ENCODE measurements at places on chromosomes 13 and 19. TPM values are rescaled to one million over a fixed set of nuclear protein-coding genes. Genes with fewer than 3 reads are reported as not detected.

DNA sequence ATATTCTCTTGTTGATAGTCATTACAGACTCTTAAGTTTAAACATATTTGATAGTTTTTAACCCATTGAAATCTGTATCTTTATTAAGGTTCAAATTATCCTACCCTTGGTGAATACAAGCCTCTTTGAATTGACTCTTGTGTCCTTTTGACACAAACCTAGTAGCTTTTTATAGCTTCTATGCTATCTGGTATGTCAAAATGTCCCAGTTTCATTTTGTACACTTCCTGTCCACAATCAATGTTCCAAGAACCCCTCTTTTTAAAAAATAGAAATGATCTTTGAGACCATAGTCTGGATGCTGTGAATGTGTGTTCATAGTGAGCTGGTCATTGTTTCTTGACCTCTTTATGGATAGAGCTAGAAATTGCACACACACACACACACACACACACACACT lies 39.2 kb upstream of the FGF14 start:
- no peaks in the 10 kb centered on the region for H3K27me3 ChIP-seq
- DNase-seq = no peak

GRCh38 chr19:4524808-4525562 lies 6.7 kb upstream of the PLIN4 start:
- no peaks in the 10 kb centered on the region for H3K27me3 ChIP-seq
- H3K4me1 ChIP-seq = peaks cover 4% of the 10 kb centered on the region
- H3K27ac ChIP-seq = no peak overlapping the region
- no peaks in the 10 kb centered on the region for H3K36me3 ChIP-seq

GRCh38 chr13:97885641-97886040 lies 67.8 kb upstream of the IPO5 start:
- peaks cover 10% of the 10 kb centered on the region for H3K4me1 ChIP-seq
- no peak for DNase-seq
- no peaks in the 10 kb centered on the region for H3K36me3 ChIP-seq
- H3K27ac ChIP-seq = no peak overlapping the region
- H3K4me3 ChIP-seq = no peak overlapping the region

GRCh38 chr13:57629391-57629804 lies 2.1 kb upstream of the PCDH17 start:
- no peak overlapping the region for H3K27ac ChIP-seq
- peaks cover 24% of the 10 kb centered on the region for H3K4me1 ChIP-seq
- peak; percentile 14 for DNase-seq
- H3K27me3 ChIP-seq = peaks cover 25% of the 10 kb centered on the region
- H3K36me3 ChIP-seq = no peaks in the 10 kb centered on the region

DNA sequence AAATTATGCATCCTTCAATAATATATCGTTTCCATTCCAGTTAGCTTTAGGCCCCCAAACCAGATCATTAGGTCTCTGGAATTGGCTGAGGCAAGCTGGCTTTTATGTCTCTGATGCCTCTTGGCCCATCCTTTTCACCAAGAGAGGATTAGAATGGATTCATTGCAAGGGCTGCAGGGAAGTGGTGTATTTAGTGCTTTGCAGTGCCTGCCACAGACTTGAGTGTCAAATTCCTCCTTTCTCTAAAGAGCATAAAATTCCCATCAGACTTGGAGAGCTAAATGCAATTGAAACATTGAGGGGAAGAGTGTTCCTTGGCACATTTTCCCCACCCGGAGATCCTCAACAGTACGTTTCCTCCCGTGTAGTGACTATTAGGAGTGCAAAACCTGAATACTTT lies 302.6 kb downstream of the ATP8A2 start:
- H3K4me1 ChIP-seq = no peaks in the 10 kb centered on the region
- no peaks in the 10 kb centered on the region for H3K36me3 ChIP-seq
- peaks cover 11% of the 10 kb centered on the region for H3K27me3 ChIP-seq
- H3K4me3 ChIP-seq = no peak overlapping the region

DNA sequence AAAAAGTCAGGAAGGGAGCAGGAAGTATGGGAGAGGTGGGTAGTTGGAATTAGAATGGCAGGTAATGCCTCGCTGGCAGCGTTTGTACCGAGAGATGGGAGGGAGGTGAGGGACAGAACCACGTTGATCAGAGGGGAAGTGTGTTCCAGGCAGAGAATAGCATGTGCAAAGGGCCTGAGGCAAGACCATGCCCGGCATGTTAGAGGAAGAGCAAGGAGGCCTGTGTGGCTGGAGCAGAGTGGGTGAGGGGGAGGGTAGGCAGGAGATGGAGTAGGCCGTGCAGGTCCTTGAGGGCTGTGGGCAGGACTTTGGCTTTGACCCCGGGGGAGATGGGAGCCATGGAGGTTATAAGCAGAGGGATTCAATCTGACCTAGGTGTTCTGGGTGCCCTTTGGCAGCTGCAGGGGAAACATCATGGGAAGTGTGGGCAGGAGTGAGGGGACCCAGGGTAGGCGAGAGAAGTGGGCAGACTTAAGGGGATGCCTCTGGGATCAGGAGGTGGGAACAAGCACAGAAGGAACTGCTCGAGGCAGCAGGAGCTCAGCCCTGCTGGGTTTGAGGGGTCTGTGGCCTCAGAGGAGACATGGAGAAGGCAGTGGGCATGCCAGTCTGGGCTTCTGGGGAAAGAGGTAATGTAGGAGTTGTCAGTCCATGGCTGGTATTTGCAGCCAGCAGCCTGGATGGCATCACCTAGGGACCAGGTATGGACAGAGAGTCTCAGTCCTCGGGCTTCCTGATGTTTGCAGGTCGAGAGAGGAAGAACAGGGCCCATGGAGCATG lies 48.8 kb downstream of the CD320 start:
- peak; percentile 1 for DNase-seq
- peaks cover 59% of the 10 kb centered on the region for H3K36me3 ChIP-seq
- no peak overlapping the region for H3K4me3 ChIP-seq

- DNase-seq = no peak
- H3K4me1 ChIP-seq = no peaks in the 10 kb centered on the region
- no peaks in the 10 kb centered on the region for H3K36me3 ChIP-seq
- no peak overlapping the region for H3K4me3 ChIP-seq
Measured at GRCh38 chr13:100305398-100305797, 216.5 kb downstream of the PCCA start.

DNA sequence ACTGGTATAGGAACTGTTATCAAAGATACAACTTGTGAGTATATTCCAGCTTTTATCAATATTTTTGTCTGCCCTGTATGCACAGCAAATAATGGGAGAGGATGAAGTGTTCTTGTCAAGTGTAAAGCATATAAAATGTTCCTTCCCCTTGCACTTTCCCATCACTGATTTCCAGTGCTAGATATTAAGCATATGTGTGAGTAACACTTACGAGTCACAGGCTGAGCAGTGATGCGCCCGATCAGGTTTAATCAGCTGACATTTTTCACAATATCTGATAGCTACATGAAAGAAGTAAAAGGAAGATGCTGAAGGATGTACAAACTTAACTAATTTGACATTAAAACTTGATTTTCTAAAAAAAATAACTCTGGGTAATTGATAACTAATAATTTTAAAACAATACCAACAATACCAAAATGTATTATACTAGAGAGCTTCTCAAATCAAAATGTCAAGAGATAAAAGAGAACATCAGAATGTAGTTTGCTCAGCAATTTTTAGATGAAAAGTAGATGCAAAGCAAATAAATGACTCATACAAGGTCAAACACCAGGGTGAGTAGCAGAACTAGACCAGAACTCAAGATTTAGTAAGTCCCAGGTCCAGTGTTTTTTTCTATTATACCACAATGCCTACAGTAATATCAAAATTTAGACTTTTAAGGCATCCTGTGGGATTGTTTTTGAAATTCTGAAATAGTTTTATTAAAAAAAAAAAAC lies 56.4 kb downstream of the ZDHHC20 start:
- H3K36me3 ChIP-seq = peaks cover 8% of the 10 kb centered on the region
- no peaks in the 10 kb centered on the region for H3K27me3 ChIP-seq
- H3K4me3 ChIP-seq = no peak overlapping the region
- no peak overlapping the region for H3K27ac ChIP-seq
- DNase-seq = no peak

- no peak overlapping the region for H3K27ac ChIP-seq
- H3K4me1 ChIP-seq = no peaks in the 10 kb centered on the region
- H3K36me3 ChIP-seq = no peaks in the 10 kb centered on the region
- H3K4me3 ChIP-seq = no peak overlapping the region
- no peaks in the 10 kb centered on the region for H3K27me3 ChIP-seq
Measured at GRCh38 chr13:73228546-73228945, 169.7 kb downstream of the KLF5 start.

DNA sequence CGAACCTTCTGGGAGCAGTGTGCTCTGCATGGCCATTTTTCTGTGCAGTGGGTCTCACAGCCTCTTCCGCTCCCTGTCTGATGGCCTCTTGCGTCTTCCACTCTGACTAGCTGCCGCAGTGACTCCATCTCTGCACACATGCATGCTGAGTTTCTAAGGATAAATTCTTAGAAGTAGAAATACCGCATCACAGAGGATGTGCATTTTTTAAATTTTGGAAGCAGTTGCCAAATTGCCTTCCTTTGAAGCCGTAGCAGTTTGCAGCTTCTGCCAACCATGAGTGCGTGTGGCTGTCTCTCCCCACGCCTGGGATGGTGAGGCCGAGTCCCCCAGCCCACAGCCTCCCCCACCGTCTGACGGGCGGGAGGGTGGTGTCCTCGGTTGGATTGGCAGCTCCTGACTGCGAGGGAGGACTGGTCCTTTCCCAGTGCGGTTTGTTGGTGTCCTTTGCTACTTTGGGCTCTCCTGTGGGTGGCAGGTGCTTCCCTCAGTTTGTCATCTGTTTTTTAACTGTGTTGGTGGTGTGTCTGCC lies 9.8 kb downstream of the FZR1 start:
- peaks cover 49% of the 10 kb centered on the region for H3K4me1 ChIP-seq
- H3K27ac ChIP-seq = no peak overlapping the region
- no peaks in the 10 kb centered on the region for H3K36me3 ChIP-seq
- no peak for DNase-seq
- H3K27me3 ChIP-seq = no peaks in the 10 kb centered on the region

The ABCC4 gene
- 5.6 TPM for total RNA-seq

The ZNF723 gene
- total RNA-seq = not detected

The SOX1 gene
- not detected for total RNA-seq

The LRFN3 gene
- total RNA-seq = 9.6 TPM

The MYO1F gene
- total RNA-seq = 5.7 TPM
